GM19239 (cell line): ENCODE measurements at places on chromosomes 5 and 9.

- no peak for DNase-seq
Observed at GRCh38 chr9:111161015-111161415, 122.7 kb upstream of the LPAR1 start.

DNA sequence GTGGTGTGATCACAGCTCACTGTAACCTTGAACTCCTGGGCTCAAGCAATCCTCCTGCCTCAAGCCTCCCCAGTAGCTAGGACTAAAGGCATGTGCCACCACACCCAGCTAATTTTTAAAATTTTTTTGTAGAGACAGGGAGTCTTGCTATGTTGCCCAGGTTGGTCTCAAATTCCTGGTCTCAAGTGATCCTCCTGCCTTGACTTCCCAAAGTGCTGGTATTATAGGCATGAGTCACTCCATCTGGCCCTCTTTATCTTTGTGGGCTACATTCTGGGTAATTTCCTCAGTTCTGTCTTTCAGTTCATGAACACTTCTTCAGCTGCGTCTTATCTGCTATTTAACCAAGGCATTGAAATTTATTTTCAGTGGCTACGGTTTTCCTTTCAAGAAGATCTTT is 196.6 kb upstream of the IER5L start:
- DNase-seq, result no peak

GRCh38 chr5:54234304-54234933 is 76.0 kb downstream of the ARL15 start:
- DNase-seq, result peak; percentile 7

GRCh38 chr9:134994926-134995791 is 77.4 kb upstream of the FCN1 start:
- no peak for DNase-seq

DNA sequence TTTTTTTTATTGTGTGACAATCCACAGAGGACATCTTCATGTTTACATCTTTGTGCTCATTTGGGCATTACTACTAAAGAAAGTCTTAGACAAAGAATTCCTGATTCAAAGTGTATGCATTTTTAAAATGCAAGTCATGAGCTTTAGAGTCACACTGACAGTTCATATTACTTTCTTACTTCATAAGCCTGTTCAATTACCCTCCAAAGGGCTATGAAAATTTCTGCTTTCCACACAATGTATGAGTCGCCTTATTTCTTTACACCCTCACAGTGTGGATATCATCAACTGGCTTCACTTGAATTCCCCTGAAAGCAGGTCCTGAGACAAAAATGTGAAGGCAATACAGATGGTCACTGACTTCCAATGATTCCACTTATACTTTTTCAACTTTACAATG is 280.4 kb upstream of the PTGER4 start:
- no peak for DNase-seq
